RPMI8226 (cell line): ENCODE measurements at places on chromosomes 1 and 21.

GRCh38 chr1:91958926-91959325, 9.7 kb downstream of the BRDT start:
- no peak for DNase-seq

DNA sequence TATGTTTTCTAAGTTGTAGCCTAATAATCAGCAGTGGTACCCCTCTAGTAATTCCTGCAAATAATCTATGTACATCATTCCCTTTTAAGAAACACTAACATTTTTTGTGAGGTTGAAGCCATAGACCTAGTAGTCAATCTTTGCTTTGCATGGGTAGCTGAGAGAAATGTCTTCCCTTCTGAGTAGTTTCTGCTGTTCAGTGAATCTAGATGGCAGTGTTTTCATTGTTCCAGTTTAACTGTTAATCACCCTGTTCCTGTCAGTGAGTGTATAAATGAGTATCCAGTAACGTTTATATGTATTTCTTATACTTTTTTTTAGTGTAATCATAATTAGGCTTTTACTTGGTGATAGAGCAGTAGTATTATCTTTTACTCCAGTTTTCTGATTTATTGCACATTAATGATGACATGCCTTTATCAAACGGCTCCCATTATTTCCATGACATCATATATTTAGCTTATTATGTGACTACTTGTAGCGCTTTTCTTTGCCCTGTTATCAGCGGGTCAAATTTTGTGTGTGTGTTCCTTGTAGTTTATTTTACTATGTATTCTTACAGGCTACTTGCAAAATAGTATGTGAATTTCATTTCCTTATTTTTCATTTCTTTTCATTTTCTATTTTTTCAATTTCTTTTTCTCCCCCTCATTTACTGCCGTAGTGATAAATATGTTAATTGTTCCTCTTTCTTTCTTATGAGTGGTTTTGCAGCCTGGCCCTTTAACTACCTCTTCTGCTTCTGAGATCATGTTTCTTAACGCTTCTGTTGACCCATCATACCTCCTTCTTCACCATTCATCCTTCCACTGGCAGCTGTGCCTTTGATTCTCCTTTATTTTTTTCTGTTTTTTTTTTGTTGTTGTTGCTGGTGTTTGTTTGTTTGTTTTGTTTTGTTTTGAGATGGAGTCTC, 18.8 kb downstream of the CEP350 start:
- DNase-seq: no peak

DNA sequence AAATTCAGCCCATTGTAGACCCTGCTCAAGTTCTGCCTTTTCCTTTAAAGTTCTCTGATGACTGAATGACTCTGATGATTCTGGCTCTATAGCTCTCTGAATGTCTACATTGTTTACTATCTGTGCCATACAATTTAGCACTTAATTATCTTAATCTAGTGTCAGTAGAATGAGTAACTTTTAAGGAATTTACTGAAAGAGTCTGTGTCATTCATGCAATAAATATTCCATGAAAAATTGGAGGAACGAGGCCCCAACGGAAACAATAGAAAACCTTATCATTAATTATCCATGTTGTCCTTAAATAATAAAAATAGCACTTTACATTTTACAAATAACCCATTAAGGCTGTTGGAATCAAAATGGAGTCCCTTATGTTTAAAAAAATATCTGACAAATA, 77.8 kb downstream of the SLC44A5 start:
- no peak for DNase-seq

GRCh38 chr1:48006264-48006663, 9.1 kb upstream of the TRABD2B start:
- DNase-seq: no peak

GRCh38 chr1:222043444-222044292, 301.8 kb upstream of the DUSP10 start:
- DNase-seq: no peak

DNA sequence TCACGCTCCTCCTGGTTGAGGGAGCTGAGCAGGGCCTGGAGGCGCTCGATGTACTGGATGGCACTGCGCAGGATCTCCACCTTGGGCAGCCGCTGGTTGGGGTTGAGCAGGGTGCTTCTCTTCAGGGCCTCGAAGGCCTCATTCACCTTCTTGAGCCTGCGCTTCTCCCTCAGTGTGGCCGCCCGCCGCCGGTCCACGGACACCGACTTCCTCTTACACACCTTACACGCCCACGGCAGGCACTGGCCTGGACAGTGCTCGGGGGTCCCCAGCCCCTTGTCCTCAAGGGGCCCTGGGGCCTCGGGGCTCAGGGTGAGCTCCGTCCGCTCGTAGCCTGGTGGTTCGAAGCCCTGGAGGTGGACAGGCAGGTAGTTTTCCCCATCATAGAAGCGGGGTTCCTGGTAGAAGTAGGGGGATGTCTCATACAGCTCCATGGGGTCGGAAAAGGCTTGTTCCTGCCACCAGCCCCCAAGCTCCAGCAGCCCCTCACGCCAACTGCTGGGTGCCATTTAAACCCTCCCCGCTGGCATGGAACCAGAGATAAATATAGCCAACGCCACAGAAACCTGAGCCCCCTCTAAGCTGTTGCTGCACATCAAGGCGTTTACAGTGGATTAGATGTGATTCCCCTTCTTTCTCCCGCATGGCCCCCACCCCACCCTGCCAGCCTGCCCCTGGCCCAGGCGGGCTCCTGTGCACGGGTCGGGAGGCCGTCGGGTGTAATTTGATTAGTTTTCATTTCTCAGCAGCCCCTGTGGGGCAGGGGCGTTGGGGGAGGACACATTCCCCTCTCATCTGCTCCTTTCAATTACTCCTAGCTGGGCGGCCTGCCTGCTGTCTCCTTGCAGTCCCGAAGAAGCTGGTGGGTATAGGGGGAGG, at the start of gene MYOG:
Gene MYOG, minus strand, starts transcription at position 485 of the 879 bp plus-strand sequence. Its CDS starts 51 bp downstream, at position 434.
- no peak for DNase-seq

- DNase-seq: no peak
These were observed 330.3 kb downstream of the ZNF326 start for GRCh38 chr1:90325168-90325567.

GRCh38 chr1:60402816-60403215, 329.2 kb upstream of the C1orf87 start:
- no peak for DNase-seq

DNA sequence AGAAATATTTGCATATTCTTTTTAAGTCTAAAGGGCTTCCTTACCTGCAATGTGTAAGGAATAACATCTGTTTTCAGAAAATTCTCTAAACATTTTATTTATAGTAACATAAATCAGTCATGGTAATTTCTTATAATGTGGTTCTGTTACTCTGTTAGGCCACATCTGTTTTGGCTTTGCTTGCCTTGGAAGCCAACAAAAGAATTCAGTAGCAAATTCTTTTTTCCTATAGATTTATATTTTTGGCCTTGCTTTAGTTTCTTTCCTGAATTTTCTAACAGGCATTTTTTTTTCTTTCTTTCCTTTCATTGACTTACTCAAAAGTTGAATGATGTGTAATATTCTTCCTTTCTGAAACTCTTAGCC, 72.2 kb downstream of the OSBPL9 start:
- no peak for DNase-seq
